Activated CD8-positive, alpha-beta T cell treated with anti-CD3 and anti-CD28 coated beads, Interleukin-2, amount 10 ng/mL, durations not matched to agents 7 days and 5 days (primary cell): ENCODE measurements at places on chromosomes 4 and X. TPM values are rescaled to one million over a fixed set of nuclear protein-coding genes. Genes with fewer than 3 reads are reported as not detected.

DNA sequence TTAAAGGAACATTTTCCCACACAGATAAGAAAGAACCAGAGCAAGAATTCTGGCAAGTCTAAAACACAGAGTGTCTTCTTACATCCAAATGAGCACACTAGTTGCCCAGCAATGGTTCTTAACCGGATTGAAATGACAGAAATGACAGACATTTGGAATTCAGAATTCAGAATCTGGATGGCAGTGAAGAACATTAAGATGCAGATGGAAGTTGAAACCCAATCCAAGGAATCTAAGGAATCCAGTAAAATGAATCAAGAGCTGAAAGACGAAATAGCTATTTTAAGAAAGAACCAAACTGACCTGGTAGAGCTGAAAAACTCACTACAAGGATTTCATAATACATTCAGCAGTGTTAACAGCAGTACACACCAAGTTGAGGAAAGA, 21.5 kb downstream of the ANAPC10 start:
- peaks cover 49% of the 10 kb centered on the region for H3K36me3 ChIP-seq
- H3K4me1 ChIP-seq: peaks cover 26% of the 10 kb centered on the region
- no peak for DNase-seq
- H3K27ac ChIP-seq: peak overlapping the region; percentile 81
- H3K27me3 ChIP-seq: no peaks in the 10 kb centered on the region

GRCh38 chrX:13389501-13389900, 69.6 kb upstream of the ATXN3L start:
- DNase-seq: no peak
- no peaks in the 10 kb centered on the region for H3K36me3 ChIP-seq
- no peak overlapping the region for H3K27ac ChIP-seq
- peaks cover 8% of the 10 kb centered on the region for H3K4me1 ChIP-seq

DNA sequence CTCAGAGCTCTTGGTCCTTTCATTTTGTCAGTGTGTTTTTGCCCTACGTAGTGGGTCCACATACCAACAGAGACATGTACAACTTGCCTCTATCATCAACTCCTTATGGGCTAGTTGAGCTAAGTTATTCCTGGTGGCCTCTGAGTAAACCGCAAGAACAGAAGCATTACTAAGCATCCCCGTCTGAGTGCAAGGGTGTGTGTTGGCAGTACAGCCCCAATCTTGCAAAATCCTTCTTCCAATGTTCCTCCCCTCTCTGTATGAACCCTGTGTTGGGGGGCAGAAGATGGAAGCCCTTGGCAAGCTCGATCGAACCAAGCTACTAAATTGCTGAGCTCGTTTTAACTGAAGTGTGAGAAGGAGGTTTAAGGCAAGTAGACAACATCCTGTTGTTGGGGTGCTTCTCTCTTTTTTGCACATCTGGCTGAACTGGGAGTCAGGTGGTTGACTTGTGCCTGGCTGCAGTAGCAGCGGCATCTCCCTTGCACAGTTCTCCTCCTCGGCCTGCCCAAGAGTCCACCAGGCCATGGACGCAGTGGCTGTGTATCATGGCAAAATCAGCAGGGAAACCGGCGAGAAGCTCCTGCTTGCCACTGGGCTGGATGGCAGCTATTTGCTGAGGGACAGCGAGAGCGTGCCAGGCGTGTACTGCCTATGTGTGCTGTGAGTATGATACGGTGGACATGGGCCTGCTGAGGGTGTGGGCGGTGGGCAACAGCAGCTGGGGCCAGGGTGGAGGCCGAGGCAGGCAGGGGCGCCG, at the start of gene SH2D1A:
Gene SH2D1A, plus strand, starts transcription at position 447 of the 760 bp plus-strand sequence. Its CDS starts 80 bp downstream, at position 527.
- H3K4me3 ChIP-seq: peak within 1 kb of the TSS; percentile 81
- no peaks in the 10 kb centered on the region for H3K27me3 ChIP-seq
- peak; percentile 54 for DNase-seq
- peaks cover 8% of the 10 kb centered on the region for H3K36me3 ChIP-seq

GRCh38 chr4:101328063-101328602, 19.2 kb downstream of the PPP3CA start:
- H3K4me3 ChIP-seq: peak overlapping the region; percentile 74
- peaks cover 14% of the 10 kb centered on the region for H3K36me3 ChIP-seq
- H3K27ac ChIP-seq: peak overlapping the region; percentile 87
- H3K4me1 ChIP-seq: peaks cover 32% of the 10 kb centered on the region
- peaks cover 5% of the 10 kb centered on the region for H3K27me3 ChIP-seq
- DNase-seq: peak; percentile 36

- no peak overlapping the region for H3K27ac ChIP-seq
- DNase-seq: no peak
- peaks cover 17% of the 10 kb centered on the region for H3K27me3 ChIP-seq
- no peak overlapping the region for H3K4me3 ChIP-seq
- no peaks in the 10 kb centered on the region for H3K36me3 ChIP-seq
These were observed 79.3 kb downstream of the FRAS1 start for GRCh38 chr4:78136109-78137081.

IQCM gene
- total RNA-seq: not detected

- H3K36me3 ChIP-seq: no peaks in the 10 kb centered on the region
- H3K27me3 ChIP-seq: peaks cover 10% of the 10 kb centered on the region
- no peak for DNase-seq
- H3K4me3 ChIP-seq: no peak overlapping the region
These were observed 53.0 kb downstream of the JADE3 start for GRCh38 chrX:46965125-46965758.

DNA sequence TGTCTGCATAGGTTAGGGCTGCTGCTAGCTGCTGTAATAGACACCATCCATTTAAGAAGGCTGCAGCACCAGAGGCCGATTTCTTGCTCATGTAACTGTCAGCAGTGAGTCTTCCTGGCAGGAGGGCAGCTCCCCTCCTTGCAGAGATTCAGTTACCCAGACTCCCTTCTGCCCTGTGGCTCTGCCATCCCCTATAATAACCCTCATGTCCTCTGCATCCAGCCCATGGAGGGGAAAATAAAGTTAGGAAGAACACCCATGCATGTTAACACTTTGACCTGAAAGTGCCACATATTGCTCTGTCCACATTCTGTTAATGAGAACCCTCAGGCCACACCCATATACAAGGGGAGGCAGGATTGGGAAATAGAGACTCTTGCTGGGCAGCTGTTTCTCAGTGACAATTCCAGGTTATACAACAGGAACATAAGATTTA, 5.4 kb downstream of the STBD1 start:
- H3K27ac ChIP-seq: no peak overlapping the region
- no peak for DNase-seq
- H3K4me1 ChIP-seq: peaks cover 3% of the 10 kb centered on the region
- H3K36me3 ChIP-seq: peaks cover 14% of the 10 kb centered on the region
- H3K27me3 ChIP-seq: peaks cover 25% of the 10 kb centered on the region
- no peak overlapping the region for H3K4me3 ChIP-seq

DNA sequence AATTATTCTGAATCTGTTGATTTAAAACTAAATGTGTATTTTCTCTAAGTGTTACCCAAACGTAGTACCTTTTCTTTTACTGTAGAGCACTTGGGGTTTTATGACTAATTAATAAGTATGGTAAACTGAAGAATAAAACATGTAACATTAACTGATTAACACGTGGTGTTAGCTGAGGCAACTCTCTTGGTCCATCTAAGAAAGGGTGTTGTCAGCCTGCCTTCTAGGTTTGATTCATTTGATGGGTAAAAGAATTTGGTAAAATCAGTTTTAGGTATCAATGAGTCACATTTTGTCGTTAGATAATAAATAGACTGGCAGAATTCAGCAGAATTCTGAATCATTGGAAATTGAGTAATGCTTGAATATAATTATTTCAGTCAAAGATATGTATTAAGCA, 99.7 kb downstream of the AFF1 start:
- H3K27ac ChIP-seq: no peak overlapping the region
- H3K4me1 ChIP-seq: peaks cover 8% of the 10 kb centered on the region
- no peaks in the 10 kb centered on the region for H3K27me3 ChIP-seq

DNA sequence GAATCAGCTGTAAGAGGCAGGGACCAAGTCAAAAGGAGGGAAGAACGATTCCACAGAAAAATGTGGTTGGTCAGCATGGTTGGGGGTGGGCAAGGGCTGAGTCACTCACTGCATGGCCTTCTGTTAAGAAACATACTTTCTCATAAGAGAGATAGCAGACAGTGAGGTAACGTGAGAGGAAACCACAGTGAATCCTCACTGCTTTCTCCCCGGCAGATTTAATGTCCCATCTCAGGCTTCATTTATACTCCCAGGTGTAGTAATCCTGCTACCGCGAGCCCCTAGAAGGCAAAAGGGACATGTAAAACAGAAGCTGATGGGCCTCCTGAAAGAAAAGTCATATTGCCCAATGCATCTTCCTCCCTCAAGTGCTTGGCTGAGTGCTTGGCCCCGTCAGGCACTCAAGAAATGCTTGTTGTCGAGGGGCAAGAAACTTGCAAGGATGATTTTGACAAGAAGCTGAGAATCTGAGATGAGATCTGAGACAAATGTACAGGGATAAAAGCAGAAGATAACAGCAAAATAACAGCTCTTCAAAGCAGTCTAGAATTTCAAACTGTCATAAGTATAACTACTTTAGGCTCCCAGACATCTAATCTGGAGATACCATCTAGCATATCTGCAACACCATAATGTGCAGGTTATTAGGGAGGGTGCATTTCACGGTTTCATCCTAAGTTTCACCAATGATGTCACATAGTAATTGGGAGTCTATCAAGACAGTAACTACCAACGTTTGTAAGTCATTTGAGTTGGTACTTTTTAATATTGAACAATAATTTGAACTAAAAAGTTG, 40.2 kb downstream of the SH3KBP1 start:
- H3K4me3 ChIP-seq: peak overlapping the region; percentile 46
- H3K27ac ChIP-seq: peak overlapping the region; percentile 85
- peaks cover 10% of the 10 kb centered on the region for H3K36me3 ChIP-seq
- no peaks in the 10 kb centered on the region for H3K27me3 ChIP-seq
- peaks cover 53% of the 10 kb centered on the region for H3K4me1 ChIP-seq
